ENCODE measurements at places on chromosomes 16 and 17.

DNA sequence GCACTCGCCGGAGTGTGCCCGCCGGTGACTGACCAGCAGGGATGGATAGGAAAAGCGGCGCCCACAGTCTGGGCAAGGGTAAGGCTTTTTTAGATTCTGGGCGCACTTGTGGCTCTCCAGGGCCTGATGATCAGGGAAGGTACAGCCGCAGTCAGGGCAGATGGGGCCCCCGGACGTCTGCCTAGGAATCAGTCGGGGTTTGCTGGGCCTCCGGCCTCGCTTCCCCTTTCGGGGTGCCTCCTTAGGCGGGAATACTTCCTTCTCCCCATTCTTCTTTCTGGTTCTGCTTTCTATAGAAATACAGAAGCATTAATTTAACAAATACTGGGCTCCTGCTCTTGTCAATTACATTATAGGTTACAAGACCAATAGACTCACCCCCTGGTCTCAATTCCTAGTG lies 5.0 kb downstream of the ZNF689 start:
- no peak for DNase-seq

DNA sequence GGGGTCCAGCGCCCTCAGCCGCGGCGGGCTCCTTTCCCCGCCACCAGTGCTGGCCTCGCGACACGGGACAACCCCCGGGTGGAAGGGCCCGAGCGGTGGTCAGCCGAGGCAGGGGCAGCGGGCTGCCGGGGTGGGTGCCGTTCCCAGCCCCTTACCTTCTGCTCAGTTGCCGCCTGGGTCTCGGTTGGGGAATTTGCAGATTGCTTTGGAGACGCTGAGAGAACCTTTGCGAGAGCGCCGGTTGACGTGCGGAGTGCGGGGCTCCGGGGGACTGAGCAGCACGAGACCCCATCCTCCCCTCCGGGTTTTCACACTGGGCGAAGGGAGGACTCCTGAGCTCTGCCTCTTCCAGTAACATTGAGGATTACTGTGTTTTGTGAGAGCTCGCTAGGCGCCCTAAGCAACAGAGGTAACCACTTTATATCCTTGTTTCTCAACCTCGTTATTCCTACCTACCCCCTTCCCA lies 381 bp downstream of the CTNS start:
- no peak for DNase-seq

DNA sequence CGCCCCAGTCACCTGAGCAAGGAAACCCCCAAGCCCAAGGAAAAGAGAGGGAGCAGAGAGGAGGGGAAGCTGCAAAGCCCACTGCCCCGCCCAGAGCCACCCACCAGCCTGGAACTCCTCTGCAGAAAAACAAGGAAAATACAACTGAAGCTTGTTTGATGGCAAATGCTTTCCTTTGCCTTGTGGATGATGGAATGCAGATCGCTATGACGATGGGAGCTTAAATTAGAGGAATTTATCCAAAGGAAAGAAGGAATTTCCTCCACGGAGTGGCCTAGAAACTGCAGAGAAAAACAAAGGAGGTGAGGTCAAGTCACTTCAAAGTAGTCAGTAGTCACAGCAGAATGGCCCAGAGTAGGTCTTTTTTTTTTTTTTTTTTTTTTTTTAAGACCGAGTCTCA lies 31.5 kb upstream of the ASGR2 start:
- no peak for DNase-seq

DNA sequence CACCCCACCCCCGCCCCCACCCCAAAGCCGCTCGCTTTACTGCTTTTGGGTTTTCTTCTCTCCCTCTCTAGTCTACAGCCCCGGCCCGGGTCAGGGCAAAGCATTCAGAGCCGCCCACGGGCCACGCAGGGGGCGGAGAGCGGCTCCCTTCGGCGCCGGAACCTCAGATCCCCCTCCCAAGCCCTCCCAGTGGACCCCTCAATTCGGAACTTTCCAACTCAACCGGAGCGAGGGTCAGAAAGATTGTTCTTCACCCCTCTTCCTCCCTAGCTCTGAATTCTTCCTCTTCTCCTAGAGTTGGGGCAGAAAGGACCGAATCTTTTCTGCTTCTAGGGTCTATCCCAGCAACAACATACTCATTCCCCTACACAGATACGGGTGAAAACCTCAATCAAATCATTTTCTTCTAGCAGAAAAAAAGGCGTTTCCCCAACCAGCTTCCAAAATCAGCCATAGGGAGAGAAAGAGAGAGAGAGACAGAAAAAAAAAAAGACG lies 1.0 kb downstream of the HOXB2 start:
- no peak for DNase-seq

GRCh38 chr16:66458853-66459252 lies 31.8 kb downstream of the BEAN1 start:
- no peak for DNase-seq

DNA sequence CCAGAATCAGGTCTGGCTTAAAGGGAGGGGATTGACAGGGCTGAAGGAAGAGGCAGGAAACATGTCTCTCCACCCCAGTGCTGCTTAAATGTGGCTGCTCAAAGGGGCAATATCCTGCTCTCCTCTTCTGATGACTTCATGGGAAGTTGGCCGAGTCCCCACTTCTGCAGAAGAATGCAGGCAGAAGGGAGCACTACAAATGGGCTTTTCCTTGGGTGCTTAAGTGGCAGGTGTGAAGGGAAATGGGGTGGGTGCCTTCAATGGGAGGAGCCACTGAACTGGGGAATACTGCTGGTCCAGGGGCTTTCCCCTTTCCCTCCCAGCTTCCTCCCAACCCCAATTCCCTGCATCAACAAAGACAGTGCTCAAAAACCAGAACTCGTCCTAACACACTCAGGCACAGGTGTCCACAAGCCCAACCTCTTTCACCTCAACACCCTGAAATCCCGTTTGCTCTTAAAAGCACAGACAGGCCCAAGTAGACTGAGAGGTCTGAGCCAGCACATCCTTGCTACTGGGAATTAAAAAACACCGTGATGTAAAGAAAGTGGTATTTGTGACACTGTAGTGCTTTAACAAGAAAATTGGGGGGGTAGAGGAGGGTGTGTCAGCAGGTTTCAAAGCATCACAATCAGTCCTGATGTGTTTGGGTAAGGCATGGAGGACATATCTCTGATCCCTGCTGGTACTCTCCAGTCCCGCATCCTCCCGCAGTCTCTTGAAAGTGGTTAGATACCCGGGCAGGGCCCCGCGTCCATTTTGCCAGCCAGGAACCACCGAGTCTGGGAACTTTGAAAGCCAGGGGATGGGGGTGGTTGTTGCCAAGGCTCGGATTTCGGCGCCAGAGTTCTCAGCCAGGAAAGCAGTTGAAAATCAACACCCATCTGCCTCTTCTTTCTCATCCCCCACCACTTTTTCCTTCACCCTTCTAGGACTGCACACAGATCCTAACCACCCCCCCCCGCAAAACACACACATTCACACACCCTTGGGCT lies 1.6 kb downstream of the CA10 start:
- no peak for DNase-seq
